Kidney (tissue), 22 donors: ENCODE measurements at places on chromosomes 12 and 14.

- peak; percentile 65 for DNase-seq
These were observed 16.4 kb upstream of the TC2N start for GRCh38 chr14:91883753-91884152.

- DNase-seq: peak; percentile 55
These were observed at the start of gene PPP1R36 for GRCh38 chr14:64549791-64550620. TSS of gene PPP1R36 (plus strand) at chr14:64549961. CDS start at chr14:64549998, 37 bp downstream.

DNA sequence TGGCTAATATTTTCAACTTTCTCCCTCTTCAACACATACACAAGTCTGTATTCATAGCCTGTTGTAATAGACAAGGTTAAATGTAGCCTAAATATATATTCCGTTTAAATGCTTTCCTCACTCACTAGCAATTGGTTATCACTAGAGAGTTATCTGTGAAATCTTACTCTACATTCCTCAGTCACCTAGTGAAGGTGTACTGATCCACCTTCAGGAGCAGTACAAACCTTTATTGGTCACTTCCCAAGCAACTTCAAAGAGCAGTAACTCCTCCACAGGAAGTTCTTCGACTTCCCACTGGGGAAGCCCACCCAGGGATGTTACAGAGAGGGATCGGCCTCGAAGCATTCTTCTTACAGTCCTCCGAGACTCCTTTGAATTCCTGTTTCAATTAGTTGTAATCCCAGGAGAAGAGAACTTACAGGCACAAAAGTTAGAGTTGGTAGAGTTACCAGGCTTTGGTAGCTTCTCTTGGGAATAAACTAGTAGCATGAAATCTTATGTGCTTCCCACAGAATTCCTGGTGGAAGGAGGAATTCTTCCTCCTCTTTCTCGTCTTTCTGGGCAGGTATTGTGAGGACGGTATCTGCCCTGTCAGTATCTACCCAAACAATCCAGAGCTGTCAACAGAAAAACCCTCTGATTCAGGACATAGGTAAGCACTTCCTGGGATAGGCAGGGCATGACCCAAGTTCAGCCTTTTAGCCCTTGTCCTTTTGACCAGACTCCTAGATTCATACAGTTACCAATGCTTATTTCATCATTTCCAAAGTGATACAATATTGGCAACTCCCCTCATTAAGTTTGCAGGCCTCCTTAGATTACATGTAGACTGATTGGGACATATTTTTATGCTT, at the start of gene GYS2:
Gene GYS2 (minus strand): TSS at position 603 of the 857 bp plus-strand sequence. CDS start 255 bp downstream, at position 348.
- no peak for DNase-seq

GRCh38 chr14:29724991-29725390, 202.7 kb downstream of the PRKD1 start:
- peak; percentile 62 for DNase-seq
